ENCODE measurements at places on chromosomes 3 and 15. TPM values are rescaled to one million over a fixed set of nuclear protein-coding genes. Genes with fewer than 3 reads are reported as not detected.

- no peak for DNase-seq
Observed at GRCh38 chr3:47455806-47456452, 19.8 kb downstream of the SCAP start.

DNA sequence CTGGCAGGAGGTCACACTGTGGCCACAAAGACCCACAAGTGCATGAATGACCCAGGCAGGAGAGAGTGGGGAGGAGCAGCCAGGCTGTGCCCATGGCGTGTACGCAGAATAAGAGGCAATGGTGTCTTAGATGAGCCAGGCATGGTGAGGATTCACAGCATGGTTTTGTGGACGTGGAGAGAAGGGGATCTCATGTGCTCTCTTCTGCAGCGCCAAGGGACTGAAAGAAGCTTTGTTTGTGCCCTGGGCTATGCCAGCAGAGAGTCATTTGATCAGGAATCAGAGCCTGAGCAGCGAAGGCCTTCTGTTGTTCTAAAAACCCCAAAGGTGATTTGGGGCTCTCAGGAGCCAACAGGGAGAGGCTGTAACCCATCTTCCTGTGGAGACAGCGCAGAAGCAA is 18.7 kb upstream of the RPP14 start:
- no peak for DNase-seq

DNA sequence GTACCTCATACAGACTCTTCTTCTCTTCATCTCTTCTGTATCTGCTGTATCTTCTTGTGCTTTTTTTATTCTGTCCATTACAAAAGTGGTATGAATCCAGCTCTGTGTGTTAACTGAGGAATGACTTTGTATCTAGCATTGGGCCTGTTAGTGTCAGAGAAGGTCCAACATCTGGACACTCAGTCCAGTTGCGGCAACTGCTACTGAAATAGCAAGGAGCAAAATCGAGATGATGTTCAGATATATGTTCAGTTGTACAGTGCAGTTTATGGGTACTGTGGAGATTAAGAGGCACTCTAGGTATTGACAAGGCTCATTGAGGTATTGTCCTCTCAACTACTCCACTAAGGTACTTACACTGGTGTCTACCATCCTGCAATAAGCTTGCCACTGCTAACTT is 42.6 kb downstream of the KLHDC8B start:
- DNase-seq = no peak

PLA2G4E gene
- total RNA-seq = not detected

FES gene
- 2.3 TPM for total RNA-seq

GRCh38 chr3:46896386-46896785 is 18.9 kb downstream of the PTH1R start:
- no peak for DNase-seq

DNA sequence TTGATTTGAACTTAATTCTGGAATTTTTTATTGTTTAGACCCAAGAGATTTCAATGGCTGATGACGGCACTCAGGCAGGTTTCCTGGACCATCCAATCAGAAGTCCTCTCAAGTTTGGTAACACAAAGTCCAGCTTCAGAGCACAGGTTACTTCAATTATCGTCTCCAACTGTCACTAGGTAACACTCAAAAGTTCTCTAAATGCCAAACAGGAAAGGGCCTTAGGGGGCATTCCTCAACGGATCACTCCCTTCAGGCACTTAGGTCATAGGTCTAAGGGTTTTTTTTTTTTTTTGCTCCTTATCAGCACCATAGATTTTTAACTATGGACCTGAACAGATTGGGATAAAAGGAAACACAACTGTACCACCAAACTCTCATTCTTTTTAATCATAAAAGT is 85.8 kb downstream of the MEIS2 start:
- DNase-seq = no peak

IRAK2 gene
- 4.8 TPM for total RNA-seq

GRCh38 chr3:61571516-61572336 is 10.4 kb downstream of the PTPRG start:
- no peak for DNase-seq

DNA sequence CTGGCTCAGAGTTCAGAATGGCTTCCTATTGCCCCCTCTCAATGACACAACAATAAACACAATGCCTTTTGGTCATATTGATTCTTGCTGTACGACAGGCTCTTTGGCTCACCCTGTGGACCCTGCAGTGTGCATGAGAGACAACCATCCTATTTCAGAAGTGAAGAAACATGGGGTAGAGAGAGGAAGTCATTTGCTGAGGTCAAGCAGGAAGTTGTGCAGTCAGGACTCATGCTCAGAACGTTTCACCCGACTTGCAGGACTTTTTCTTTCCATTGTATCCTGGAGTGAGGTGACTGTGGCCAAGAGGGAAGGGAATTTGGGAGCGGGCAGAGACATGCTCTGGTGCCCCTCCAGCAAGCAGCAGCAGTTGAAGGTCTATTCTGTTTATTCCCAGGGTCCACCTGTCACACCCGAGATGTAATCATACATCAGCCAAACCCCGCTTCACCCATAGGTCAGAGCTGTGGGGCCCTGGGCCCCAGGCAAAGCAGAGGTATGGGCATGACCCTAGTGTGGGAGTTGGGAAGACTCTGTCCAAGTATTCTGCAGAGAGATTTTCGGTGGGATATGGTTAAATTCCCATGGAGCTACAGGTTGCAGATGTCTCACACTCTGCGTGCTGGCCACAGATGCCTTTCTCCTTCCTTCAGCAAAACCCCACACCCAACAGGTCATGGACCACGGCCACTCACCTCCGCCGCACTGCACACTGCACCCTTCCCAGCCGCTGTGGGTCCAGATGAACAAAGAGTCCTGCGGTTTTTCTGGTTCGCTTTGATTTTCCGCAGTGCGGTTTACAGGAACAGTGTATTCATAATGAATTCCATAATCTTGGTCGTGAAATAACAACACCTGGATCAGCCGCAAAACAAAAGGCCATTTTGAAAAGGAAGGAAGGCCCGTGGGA is 290.6 kb downstream of the ADAMTS17 start:
- no peak for DNase-seq

- DNase-seq = peak; percentile 77
Observed at GRCh38 chr15:67101911-67102598, 36.7 kb downstream of the SMAD3 start.

TNFSF10 gene
- total RNA-seq = 63.4 TPM

- DNase-seq = no peak
Observed at GRCh38 chr3:152021951-152022461, 148.6 kb downstream of the SUCNR1 start.

HGD gene
- 2.6 TPM for total RNA-seq

- DNase-seq = no peak
Observed at GRCh38 chr3:8366219-8366810, 135.3 kb upstream of the LMCD1 start.

DNA sequence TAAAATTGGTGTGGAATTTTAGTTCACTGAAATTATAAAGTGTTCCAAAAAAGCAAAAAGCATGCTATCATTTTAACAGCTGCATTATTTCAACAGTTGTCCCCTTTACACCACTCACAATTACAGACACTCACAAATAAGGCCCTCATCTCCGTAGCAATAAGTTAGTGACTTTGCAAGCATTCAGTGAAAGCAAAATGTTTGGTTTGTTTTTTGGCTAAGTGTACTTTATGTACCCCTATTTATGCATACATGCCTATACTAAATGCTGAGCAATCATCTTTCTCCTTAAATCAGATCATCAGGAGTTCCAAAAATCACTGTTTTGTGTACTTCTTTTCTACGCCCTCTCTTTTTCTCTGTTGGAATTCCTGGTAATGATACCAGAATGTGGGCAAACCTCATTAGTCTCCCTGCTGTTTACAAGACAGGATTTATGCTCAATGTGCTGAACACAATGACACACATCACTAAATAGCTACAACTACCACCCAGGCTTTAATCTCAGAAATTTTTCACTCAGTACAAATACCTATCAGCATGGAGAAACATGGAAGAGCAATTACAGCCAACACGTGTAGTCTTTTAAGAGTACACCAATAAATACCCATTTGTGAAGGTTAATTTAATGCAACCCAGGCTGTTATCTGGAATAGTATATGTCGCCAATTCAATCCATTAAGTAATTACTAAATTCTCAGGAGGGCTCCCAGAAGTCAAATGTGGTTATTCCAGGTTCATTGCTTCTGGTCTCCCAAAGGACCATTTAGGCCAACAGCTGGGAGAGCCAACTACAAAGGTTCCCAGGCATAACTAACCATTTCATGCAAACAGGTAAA is 12.0 kb downstream of the ALDH1A2 start:
- DNase-seq = no peak

- DNase-seq = no peak
Observed at GRCh38 chr15:41983621-41984571, 11.5 kb upstream of the EHD4 start.

SAMD7 gene
- not detected for total RNA-seq

DNA sequence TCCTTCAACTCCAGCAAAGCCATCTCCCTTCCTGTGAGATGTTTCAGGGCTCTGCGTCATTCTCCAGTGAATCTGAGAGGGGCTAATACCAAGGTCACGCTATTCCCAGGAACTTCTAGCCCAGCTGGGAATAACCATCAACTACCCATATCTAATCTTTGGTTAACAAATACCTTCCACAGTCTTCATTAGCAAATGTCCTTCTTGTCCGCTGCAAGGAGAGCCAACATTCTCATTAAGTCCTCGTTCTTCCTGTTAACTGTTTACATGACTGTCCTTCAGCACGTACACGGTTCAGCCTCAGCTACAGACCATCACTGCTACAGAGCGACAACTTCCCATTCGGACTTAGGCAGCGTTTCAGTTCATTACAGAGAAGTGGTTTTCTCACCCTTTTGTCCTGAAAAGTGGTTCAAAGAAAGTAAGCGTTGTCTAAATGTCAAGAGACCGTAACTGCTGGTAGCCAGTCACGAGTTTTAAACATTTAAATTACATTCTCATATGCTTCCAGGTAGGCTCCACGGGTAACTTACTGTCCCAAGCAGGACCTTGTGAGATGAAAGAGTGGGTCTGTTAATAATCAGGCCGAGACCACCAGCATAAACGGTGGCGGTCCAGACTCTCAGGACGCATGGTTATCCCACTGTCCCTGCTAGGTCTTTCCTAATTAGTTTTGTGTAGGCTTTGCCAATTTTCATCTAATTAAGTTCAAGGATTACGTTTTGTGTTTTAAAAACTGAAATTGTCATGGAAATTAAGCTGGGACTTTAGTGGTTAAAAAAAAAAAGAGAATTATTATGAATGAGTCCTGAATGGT is 63.8 kb downstream of the CHSY1 start:
- no peak for DNase-seq

EFHB gene
- 1.5 TPM for total RNA-seq

- no peak for DNase-seq
Observed at GRCh38 chr3:153052096-153052460, 109.9 kb upstream of the RAP2B start.

PARP15 gene
- total RNA-seq = 78.0 TPM

GRCh38 chr15:40290918-40291574 is 8.2 kb upstream of the ANKRD63 start:
- no peak for DNase-seq

DNA sequence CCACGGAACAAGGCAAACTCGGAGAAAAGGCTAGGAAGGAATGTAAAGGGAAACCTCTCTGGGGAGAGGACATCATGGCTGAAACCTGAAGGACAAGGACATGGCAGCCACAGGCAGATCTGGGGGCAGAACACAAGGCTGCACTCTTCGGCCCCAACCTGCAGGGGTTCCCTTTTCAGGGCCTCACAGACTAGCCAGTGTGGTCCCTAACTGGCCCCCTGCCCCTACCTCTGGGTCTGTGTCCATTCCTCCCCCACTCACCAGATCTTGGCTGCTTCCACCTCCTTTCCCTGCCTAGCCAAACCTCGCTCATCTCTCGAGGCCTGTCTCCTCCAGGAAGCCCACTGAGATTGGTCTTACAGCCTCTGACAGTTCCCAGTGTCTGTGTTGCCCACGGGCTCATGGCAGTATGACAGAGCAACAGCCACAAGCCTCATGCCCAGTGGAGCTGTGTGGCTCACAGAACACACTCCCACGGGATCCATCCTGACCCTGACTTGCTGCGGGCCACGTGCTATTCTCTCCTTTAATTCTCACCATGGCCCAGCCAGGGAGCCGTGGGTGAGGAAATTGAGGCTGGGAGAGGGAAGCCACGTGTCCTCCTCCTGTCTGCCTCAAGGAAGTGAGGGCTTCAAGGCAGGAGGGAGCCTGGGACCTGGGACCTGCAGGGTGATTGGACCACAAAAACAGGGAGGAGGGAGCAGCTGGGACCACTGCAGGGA is 26.5 kb downstream of the WNT7A start:
- no peak for DNase-seq

CASR gene
- total RNA-seq = 0.03 TPM

DNA sequence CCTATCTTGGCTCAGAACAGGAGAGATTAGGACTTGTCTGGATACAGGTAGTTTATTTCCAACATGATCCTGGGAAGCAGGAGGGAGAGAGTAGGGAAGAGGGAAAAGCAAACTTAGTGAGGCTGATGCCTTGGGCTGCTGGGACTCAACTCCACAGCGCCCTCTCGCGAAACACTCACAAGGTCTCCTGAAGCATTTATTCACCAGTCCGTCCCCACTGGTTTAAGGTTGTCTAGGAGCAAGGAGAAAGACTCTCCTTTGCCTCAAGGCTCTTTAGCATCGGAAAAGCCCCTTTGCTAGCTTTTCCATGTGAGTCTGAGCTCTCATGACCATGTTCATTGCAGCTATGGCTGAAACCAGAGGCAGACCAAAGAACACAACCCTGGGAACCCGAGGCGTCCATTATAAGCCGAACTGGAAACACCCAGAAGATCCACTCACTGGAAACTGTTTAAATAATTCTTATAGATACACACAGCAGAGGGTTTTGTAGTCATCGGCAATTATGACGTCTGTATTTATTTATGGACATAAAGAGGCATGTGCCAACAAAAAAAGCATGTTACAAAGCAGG is 244.5 kb downstream of the CD47 start:
- DNase-seq = no peak

DNA sequence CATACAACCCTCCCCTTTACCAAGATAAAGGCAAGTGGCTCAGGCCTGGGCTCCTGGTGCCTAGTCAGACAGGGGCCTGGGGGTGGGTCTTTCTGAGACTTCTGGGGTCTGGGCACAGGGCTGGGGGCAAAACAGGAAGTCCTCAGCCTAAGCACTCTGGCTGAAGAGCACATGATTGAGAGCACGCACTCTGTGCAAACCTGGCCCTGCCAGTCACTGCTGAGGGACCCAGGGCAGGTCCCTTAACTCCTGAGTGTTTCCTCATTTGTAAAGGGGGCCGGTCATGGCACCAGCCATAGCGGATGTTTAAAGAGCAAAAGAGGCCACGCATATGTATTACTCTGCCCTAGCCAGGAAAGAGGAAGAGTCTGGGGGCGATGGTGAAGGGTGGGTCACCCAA is 16.0 kb downstream of the TKT start:
- no peak for DNase-seq

SLC2A2 gene
- not detected for total RNA-seq

DNA sequence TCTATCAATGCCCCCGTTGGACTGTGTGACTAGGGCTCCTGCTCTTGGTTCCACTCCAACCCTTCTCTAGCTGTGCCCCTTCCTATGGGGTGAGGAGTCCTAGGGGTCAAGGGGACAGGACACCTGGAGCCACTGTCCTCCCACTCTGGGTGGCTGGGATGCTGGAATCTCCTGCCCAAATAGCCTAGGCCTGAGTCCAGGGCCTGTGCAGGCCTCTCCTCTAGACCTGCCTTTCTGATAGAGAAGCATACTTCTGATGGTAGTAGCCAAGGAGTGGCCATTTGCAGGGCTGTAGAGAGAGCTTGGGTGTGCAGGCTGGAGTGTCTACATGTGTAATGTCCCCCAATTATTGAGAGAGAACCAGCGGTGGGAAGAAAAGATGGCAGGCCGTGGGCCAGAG is 54.2 kb downstream of the ITGA11 start:
- DNase-seq = no peak

All from CD4-positive, alpha-beta memory T cell (primary cell).